ENCODE measurements at places on chromosomes 6 and 20.
A peak's percentile ranks its signal among the peaks of the same experiment; 100 is the strongest.

GRCh38 chr6:89799756-89800155 is 19.8 kb downstream of the MDN1 start:
- DNase-seq: no peak

DNA sequence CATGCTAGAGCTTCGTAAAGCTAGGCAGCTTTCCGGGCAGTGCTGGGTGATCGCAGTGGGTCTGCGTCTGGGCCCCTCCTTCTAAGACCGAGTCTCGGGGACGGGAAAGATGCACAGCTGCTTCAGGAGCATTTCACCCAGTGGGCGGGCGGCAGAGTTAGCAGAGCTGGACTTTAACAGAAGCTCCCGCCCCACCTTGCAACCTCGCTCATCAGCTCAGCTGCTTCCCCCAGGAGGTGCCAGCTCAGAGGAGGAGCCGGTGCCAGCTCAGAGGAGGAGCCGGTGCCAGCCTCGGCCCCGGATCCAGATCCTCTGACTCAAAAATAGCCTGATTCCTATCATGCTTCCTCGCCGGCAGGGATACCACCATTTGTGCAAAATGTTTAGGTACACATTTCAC is 94.5 kb upstream of the RPS6KA2 start:
- no peak for DNase-seq

DNA sequence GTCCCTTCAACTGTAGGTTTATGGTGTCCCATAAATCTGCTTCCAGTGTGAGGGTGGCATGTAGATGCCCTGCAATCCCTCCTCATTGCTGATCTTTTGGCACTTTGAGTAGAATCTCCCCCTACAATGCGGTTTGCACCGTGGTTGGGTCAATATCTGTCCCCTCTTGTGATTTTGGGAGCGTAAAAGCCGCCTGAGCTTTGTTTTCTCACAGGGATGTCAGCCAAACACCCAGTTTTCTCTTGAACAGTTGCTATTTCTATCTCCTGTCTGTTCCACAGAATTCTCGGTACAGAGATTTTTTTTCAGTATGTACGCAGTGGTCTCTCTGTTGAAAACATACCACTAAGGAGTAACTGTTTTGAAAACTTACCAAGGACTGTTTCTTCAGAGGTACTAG is 21.8 kb downstream of the CDS2 start:
- DNase-seq: no peak

GRCh38 chr6:108993876-108994275 is 100.8 kb downstream of the SESN1 start:
- no peak for DNase-seq

DNA sequence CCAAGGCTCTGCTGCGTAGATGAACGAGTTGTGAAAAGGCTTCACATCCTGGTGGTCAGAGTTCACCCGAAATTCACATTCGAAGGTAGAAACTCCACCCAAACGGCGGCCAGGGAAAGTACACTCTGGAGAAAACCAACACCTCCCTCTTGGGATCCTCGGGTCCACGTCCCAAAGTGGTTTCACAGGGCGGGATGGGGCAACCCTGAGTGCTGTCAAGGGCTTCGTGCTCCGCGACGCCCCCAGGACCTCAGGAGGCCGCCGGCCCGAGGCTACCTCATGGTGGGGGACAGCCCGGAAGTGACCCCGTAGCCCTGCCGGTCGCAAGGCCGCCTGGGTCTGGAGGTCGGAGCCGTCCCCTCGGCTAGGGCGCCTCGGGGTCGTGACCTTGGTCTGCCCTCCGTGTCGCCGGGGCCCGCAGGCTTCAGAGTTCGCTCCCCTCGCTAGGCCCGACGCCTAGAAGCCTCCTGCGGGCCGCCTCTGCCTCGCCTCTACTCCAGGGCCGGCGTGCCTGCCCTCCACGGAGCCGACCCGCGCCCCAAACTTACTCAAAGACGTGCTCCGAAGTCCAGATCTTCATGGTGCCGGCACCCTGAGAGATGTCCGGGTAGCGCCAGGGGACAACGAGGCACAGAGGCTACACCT is at the start of gene PRELID3B:
TSS of gene PRELID3B (minus strand) at position 636 of the 645 bp plus-strand sequence. CDS start at position 580, 56 bp downstream.
- DNase-seq: peak; percentile 70

DNA sequence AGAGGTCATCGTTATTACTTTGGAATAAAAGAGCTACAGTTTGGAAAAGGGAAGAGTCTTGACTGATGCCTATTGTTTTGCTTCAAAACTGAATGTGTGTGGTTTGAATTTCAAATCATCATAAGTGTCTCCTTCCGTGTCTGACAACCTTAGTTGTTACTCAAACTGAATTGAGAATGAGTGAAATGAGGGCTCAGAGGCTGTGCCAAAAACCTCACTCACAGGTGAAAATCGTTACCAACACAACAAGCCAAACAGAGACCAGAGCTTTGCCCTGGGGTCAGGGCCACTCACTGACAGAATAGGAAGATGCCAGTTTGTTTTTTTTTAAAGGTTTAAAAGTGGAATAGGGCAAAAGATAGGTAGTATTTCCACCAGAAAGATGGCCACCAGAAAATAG is 15.2 kb upstream of the SIRT5 start:
- DNase-seq: no peak

DNA sequence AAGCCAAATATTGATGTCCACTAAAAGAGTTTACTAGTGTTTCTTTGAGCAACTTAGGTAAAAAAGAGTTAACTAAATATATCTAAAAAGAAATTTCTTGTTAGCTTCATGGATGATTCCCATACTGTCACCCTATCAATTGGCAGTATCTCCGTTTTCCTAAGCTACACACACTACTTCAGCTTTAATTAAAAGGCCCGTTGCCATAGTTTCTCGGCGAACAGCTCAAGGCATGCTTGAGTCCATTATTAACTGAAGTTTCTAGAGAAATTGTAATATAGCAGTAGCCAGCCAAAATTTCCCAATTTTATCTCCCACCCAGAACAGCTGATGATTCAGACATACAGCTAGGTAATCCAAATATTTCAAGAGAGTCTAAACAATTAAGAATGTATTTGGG is 20.0 kb upstream of the BEND6 start:
- no peak for DNase-seq

DNA sequence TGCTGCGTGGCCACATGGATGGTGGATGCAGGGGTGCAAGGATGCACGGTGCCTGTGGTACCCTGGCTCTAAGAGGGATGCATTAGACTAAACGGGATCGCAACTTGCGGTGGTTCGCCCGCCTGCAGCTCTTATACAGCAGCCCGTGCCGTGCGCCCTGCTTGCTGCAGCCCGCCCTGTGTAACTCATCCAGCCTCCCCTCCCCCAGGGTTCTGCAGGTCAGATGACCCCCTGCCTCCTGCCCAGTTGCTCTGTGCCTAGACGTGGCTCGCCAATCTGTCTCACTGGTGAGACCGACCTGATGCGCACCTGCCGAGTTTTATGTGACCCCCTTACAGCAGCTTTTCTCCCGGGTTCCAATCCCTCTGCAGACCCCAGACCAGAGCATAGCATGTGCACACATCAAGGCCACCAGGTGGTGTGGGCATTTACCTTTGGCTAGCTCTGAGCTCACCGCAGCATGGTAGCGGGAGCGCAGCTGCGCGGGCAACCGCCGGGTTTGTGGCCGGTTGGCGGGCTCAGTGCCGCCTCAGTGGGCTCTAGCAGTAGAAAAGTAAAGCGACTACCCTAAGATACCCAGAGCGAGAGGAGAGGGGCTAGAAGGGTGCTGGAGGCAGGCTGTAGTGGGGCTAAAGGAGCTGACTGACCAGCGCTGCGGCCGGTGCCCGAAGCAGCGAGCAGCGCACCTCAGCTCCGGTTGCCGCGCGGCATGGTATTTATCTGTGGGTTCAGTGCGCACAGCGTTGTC is 693 bp upstream of the GNAS-AS1 start:
- no peak for DNase-seq

- DNase-seq: no peak
Measured at GRCh38 chr6:132865364-132865763, 51.0 kb downstream of the RPS12 start.

- DNase-seq: no peak
Measured at GRCh38 chr6:17212546-17213371, 68.4 kb upstream of the RBM24 start.

DNA sequence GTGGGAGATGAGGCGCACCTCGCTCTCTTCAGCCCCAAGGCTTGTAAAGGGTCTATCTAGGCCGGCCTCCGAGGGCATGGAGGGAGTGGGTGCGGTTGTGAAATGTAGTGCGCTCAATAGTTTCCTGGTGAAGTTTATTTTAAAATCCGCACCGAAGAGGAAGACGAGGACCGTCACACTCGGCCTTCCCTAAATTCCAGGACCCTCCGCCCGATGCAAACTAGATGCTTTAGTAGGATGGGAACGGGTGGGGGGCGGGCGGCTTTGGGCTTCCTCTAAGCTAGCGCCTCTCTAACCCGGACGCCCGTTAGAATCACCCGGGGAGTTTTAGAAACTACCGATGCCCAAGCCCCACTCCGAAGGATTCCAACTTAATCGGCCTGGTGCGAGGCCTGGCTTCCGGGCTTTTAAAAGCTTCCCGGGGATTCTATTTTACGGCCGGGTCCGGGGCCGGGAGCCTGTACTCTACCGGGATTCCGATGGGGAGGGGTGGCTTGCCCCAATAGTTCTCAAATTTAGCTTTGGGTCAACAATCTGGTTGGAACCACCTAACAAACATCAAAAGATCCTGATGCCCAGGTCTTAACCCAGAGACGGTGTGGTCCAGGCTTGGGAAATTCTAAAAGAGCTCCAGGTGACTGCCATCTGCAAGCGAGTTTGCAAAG is 548 bp upstream of the BCAS4 start:
- DNase-seq: no peak

GRCh38 chr6:68919537-68919936 is 284.5 kb downstream of the ADGRB3 start:
- no peak for DNase-seq

GRCh38 chr6:144896871-144897270 is 611.7 kb downstream of the UTRN start:
- DNase-seq: no peak

DNA sequence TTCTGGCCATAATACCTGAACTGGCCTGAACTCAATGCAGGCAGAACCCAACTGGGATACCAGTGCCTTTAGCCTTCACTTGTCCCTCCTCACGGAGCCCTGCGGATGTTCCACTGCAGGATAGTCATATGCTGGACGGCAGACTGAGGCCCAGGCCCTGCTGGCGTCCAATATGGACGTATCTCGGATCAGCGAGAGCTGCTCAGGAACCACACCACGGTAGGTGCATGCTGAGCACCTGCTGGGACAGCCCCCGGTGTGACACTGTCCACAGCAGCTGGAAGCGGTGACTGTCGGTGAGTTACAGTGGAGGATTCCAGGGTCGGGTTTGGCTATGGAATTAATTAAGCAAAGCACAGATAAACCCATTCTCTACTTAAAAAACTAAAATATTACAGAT is 48.7 kb downstream of the PSMG4 start:
- no peak for DNase-seq

DNA sequence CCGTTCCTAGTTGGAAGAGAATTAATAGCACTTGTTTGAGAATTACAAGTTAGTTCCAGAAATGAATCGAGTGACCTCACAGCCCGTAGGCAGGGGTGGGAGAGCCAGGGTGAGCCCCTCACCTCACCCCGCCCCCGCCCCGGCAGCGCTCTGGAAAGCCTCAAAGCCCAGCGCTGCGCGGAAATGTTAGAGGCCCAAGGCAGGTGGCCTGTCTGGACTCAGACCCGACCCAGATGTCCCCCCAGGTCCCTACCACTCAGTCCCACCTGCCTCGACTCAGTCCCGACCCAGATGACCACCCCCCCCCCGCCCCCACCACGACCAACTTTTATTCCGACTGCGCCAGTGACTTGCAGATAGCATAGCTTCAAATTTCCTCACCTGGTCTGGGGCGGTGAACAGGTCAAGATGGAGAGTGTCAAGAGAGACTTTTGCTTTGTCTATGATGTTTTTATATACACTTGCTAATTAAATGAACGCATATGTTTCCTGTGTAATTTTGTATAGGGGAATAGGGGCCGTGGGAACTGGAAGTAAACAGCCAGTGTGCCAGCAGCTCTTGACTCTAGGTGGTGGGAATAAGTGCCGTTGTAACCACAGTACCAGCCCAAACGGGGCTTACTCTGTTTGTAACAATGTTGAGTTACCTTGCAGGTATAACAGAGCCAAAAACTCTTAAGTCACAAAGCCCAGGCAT is 1.2 kb upstream of the PXDC1 start:
- DNase-seq: no peak

- DNase-seq: no peak
Measured at GRCh38 chr6:155187994-155188706, 75.7 kb upstream of the CLDN20 start.

GRCh38 chr6:90478278-90478677 is 108.6 kb downstream of the MAP3K7 start:
- peak; percentile 58 for DNase-seq

GRCh38 chr20:49230561-49231133 is 11.4 kb downstream of the DDX27 start:
- DNase-seq: no peak

- no peak for DNase-seq
Measured at GRCh38 chr20:4811661-4812181, 90.0 kb downstream of the PRND start.

- DNase-seq: no peak
Measured at GRCh38 chr20:48287021-48287494, 501.8 kb upstream of the SULF2 start.

- DNase-seq: no peak
Measured at GRCh38 chr20:31819083-31819784, at the start of gene MYLK2. MYLK2 (plus strand) TSS chr20:31819356; CDS start chr20:31819581, 225 bp downstream.

DNA sequence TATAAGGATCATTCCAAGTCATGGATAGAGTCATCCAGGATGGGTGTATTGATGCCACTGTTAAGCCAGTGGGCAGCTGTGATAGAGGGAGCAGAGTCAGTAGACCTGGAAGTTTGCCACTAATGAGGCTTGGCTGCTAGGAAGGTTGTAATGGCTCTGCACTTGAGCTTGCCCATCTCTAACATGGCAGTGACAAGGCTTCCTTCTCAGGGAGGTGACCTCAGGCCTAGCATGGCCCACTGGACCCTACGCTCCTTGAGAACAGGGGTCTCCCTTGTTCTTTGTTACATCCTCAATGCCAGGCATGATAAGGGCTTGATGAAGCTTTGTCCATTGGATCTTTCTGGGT is 155.1 kb downstream of the CD83 start:
- no peak for DNase-seq

DNA sequence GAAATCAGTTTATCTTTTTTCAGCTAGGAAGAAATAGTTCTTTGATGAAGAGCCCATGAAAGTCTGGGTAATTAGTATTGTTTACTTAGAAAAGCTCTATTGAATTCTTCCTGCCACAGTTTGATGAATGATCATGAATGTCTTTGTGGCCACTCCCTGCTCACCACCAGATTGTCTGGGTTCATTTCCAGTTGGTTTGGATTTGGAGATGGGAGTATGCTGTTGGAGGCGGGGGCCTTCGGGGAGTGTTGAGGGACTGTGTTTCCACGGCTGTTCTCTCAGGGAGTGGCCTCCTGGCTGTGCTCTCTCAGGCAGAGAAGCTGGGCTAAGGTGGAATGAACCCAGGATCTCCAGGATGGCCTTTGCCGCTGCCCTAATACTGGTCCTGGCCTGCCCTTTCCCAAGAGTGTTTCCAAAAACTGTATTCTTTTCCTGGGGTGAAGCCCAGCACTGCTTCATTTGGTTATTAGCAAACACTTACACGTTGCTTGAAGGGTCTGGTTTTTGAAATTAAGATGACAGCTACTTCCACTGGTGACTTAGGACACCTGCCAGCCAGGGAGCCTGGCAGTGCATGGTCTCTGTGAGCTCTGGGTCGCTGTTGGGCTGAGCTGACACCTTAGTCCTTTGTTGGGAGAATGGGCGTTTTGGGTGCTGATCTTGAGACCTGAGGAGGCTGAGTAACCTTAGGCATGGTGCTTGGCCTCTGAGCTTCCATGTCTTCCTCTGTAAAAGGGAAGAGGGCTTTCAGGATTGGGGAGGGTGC is 23.2 kb downstream of the PRPF6 start:
- no peak for DNase-seq

GRCh38 chr6:39273406-39273821 is 40.8 kb downstream of the KCNK17 start:
- no peak for DNase-seq
